ENCODE measurements at places on chromosomes 1 and 21. TPM values are rescaled to one million over a fixed set of nuclear protein-coding genes. Genes with fewer than 3 reads are reported as not detected.

The NTMT2 gene
- total RNA-seq: not detected

The NBPF10 gene
- 1.8 TPM for total RNA-seq

The LMX1A gene
- total RNA-seq: not detected

The CBR3 gene
- 28.8 TPM for total RNA-seq

The RUNX3 gene
- 18.7 TPM for total RNA-seq

The GPATCH2 gene
- total RNA-seq: 13.7 TPM
